ENCODE measurements at places on chromosomes 4 and X.

DNA sequence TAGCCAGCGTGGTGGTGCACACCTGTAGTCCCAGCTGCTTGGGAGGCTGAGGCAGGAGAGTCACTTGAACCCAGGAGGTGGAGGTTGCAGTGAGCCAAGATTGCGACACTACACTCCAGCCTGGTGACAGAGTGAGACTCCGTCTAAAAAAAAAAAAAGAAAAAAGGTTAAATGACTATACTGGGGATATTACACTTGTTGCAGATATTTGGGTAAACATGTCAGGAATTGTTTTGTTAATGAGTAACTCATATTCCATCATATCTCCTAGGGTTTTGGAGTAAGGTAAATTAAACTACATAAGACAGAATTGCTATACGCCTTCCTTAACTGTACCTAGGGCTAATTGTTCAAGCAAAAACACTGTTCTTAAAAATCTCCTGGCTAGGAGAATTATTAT, 291.4 kb upstream of the IGFBP7 start:
- H3K27ac ChIP-seq, result no peak overlapping the region
- no peaks in the 10 kb centered on the region for H3K4me1 ChIP-seq
- no peak overlapping the region for H3K4me3 ChIP-seq
- H3K36me3 ChIP-seq, result no peaks in the 10 kb centered on the region

- H3K27ac ChIP-seq, result no peak overlapping the region
- no peak for DNase-seq
- no peak overlapping the region for H3K4me3 ChIP-seq
- no peaks in the 10 kb centered on the region for H3K36me3 ChIP-seq
Measured at GRCh38 chr4:140874056-140874455, 117.9 kb upstream of the TBC1D9 start.

DNA sequence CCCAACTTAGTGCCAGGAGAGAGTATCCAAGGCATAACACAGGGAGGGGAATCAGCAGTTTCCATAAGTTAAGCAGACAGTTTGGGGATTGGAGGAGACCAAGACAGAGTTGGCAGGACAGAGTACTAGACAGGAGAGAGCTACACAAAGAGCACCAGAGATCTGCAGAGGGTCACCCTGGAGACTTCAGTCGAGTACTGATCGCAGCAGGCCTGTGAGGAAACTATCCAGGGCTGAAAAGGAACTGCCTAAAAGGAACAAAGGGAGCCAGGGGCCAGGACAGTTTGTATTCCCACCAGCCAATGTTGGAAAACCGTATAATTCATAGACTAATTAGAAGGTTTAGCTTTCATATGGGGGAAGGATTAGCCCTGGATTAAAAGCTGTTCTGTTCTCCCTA, 80.6 kb upstream of the ENPP6 start:
- no peaks in the 10 kb centered on the region for H3K27me3 ChIP-seq
- H3K4me3 ChIP-seq, result no peak overlapping the region
- H3K27ac ChIP-seq, result no peak overlapping the region

DNA sequence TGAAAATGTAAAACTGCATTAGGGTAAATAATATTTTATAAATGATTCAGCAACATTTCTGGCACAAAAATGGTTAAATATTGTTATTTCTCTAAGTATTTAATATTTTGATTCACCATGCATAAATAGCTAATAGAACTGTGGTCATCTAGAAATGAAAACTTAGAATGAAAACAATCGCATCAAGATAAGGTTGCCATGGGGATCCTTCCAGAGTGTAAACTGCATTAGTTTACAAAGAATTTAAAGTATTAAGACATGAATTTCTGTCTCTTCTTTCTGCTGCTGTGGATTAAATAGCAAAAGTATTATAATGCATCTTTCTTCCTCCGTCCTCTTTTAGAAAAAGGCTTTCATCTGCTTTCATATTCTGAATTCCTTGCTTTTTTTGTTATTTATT, 1064.6 kb upstream of the SLIT2 start:
- DNase-seq, result no peak
- no peaks in the 10 kb centered on the region for H3K4me1 ChIP-seq
- H3K27me3 ChIP-seq, result no peaks in the 10 kb centered on the region
- H3K36me3 ChIP-seq, result no peaks in the 10 kb centered on the region

DNA sequence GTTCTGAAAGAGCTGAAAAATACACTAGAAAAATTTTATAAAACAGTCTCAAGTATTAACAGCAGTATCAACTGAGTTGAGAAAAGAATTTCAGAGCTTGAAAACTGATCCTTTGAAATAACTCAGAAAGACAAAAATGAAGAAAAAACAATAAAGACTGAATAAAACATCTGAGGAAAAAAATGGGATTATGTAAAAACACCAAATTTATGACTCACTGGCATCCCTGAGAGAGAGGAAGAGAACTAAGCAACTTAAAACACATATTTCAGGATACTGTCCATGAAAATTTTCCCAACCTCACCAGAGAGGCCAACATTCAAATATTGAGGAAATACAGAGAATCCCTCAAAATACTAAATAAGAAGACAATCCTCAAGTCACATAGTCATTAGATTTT, 22.9 kb downstream of the PABPC4L start:
- H3K4me3 ChIP-seq, result no peak overlapping the region
- H3K27ac ChIP-seq, result no peak overlapping the region
- H3K27me3 ChIP-seq, result no peaks in the 10 kb centered on the region
- peaks cover 1% of the 10 kb centered on the region for H3K36me3 ChIP-seq

GRCh38 chrX:113962343-113962742, 621.5 kb upstream of the HTR2C start:
- no peak overlapping the region for H3K27ac ChIP-seq
- no peak for DNase-seq
- no peaks in the 10 kb centered on the region for H3K4me1 ChIP-seq
- H3K27me3 ChIP-seq, result peaks cover 17% of the 10 kb centered on the region
- H3K4me3 ChIP-seq, result no peak overlapping the region
- H3K36me3 ChIP-seq, result no peaks in the 10 kb centered on the region

DNA sequence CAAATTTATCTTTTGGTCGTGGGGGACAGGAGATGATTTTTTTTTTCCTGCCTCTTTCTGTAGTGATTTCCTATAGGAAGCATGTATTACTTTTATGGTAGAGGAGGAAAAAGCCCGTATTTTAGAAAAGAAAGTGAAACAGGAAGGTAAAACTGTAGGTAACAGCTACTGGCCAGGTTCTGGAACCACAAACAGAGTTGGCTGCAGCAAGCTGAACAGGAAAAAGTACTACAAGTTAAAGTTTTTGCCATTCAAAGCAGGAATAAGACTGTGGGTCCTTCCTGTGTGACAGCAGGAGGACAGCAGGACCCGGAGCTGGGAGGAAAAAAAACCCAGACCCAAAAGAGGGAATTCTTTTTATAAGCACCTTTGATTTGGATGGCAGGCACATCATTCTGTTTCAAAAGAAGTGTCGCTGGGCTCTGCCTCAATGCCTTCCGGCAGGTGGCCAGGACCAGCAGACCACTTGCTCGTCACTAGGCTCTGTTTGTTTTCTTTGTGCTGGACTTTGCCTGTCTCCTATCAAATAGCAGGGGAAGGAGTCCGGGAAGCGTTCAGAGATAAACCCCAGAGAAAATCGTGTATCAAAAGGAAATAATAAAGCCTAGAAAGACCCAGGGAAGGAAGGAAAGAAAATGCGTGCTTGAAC, 277.9 kb downstream of the ADGRA3 start:
- no peak overlapping the region for H3K4me3 ChIP-seq
- H3K27ac ChIP-seq, result no peak overlapping the region
- H3K27me3 ChIP-seq, result peaks cover 11% of the 10 kb centered on the region

DNA sequence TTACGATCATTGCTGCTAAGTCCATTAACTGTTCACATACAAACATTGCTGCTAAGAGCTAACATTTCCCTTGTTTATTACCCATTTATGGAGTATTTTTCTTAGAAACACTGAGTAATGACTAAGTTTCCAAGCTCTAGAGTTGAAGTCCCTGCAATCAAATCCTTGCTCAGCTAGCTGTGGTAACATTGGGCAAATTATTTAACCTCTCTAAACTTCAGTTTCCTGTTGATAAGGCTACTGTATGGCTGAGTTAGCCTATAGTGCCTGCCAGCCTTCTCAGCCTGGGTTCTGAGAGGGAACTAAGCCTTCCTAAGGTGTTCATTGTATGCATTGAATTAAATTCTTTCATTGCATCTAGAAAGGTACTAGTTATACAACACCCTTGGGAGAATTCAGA, 15.2 kb upstream of the SCOC start:
- H3K4me1 ChIP-seq, result peaks cover 10% of the 10 kb centered on the region
- no peak for DNase-seq
- no peak overlapping the region for H3K27ac ChIP-seq
- no peaks in the 10 kb centered on the region for H3K36me3 ChIP-seq

GRCh38 chr4:7001271-7001670, 41.9 kb upstream of the TADA2B start:
- H3K36me3 ChIP-seq, result peaks cover 3% of the 10 kb centered on the region
- no peak for DNase-seq
- no peaks in the 10 kb centered on the region for H3K27me3 ChIP-seq
- H3K4me3 ChIP-seq, result no peak overlapping the region
- H3K4me1 ChIP-seq, result peaks cover 16% of the 10 kb centered on the region

- H3K27ac ChIP-seq, result no peak overlapping the region
- peaks cover 20% of the 10 kb centered on the region for H3K27me3 ChIP-seq
- DNase-seq, result no peak
- no peak overlapping the region for H3K4me3 ChIP-seq
Measured at GRCh38 chrX:119249891-119250290, 13.8 kb downstream of the PGRMC1 start.

GRCh38 chr4:151013491-151013890, 1.6 kb downstream of the LRBA start:
- peaks cover 33% of the 10 kb centered on the region for H3K4me1 ChIP-seq
- peaks cover 8% of the 10 kb centered on the region for H3K36me3 ChIP-seq
- peak overlapping the region; percentile 99 for H3K4me3 ChIP-seq
- peak overlapping the region; percentile 97 for H3K27ac ChIP-seq
- DNase-seq, result no peak
- H3K27me3 ChIP-seq, result no peaks in the 10 kb centered on the region

DNA sequence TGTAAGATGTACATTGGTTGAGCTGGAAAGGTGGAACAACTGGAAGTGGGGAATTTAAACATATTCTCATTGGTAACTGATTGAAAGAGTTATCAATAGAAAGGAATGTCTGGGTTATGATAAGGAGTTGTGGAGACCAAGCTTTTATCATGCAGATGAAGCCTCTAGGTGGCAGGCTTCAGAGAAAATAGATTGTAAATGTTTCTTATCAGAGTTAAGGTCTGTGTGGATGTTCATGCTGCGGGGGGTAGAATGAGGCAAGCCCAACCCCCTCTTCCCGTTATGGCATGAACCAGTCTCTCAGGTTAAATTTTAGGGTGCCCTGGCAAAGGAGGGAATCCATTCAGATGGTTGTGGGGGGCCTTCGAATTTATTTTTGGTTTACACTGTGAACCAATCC, 16.0 kb downstream of the ARSD start:
- no peak overlapping the region for H3K4me3 ChIP-seq
- H3K36me3 ChIP-seq, result no peaks in the 10 kb centered on the region
- no peak for DNase-seq
- H3K27ac ChIP-seq, result no peak overlapping the region
- no peaks in the 10 kb centered on the region for H3K4me1 ChIP-seq

DNA sequence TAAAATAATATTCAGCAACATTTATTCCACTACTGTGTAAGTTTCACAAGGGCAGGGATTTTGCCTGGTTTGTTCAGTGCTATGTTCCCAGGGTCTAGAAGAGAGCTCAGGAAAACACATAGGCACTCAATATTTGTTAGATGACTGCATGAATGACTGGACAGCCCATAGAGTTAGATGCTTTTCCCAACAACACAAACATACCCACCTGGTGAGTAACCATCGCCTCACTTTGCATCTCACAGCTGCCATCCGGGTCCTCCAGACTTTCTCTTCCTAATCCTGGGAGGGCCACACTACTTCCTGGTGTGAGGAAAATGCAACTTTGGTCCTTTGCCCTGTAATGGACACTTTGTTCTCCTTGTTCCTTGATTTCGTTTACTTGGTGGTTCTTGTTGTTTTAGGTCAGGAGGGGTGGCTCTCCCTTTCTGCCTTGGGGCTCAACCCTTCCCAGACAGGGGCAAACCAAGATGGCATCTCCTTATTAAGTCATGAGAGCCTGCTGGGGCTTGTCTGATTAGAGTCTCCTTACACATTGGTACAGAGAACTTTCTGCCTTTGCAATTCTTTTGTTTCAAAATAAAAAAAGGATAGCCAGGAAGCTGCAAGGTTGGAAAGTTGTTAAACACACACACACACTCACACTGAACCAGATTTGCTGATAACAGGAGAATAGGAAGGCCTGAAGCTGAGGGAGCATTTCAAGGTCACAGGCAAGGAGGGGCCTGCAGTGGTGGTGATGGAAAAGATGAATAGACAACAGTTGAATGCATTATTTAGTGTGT, 190.6 kb downstream of the MID1IP1 start:
- no peaks in the 10 kb centered on the region for H3K36me3 ChIP-seq
- H3K4me3 ChIP-seq, result no peak overlapping the region
- no peak for DNase-seq
- H3K4me1 ChIP-seq, result no peaks in the 10 kb centered on the region

- H3K4me3 ChIP-seq, result no peak overlapping the region
- H3K27me3 ChIP-seq, result peaks cover 48% of the 10 kb centered on the region
- DNase-seq, result no peak
- no peaks in the 10 kb centered on the region for H3K36me3 ChIP-seq
- peaks cover 4% of the 10 kb centered on the region for H3K4me1 ChIP-seq
- H3K27ac ChIP-seq, result no peak overlapping the region
Measured at GRCh38 chrX:69506617-69507499, 2.7 kb downstream of the NALF2 start.

- no peaks in the 10 kb centered on the region for H3K4me1 ChIP-seq
- DNase-seq, result no peak
- no peak overlapping the region for H3K27ac ChIP-seq
Measured at GRCh38 chr4:153877898-153878297, 89.0 kb upstream of the SFRP2 start.

DNA sequence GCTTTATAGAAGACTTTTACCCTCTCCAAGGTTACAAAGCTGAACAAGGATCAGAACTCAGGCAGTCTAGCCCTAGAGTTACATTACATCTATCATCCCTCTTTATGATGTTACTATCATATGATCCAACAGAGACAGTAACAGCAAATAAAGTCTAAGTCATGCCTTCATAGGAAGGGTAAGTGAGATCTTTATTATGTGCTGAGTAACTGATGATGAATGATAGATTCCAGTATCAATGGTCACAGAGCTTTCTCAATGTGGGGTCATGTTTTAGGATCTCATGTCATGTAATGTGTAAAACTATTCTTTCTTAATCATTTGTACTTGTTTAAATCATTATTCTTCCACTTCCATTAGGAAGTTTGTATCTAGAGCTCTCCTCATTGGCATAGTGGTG, 22.8 kb downstream of the ELOVL6 start:
- no peak overlapping the region for H3K4me3 ChIP-seq
- no peak for DNase-seq
- H3K36me3 ChIP-seq, result peaks cover 3% of the 10 kb centered on the region

- DNase-seq, result no peak
- H3K36me3 ChIP-seq, result no peaks in the 10 kb centered on the region
Measured at GRCh38 chr4:42819863-42820514, 72.5 kb upstream of the GRXCR1 start.

GRCh38 chrX:72545990-72546389, 26.7 kb downstream of the HDAC8 start:
- no peak for DNase-seq
- H3K27me3 ChIP-seq, result peaks cover 7% of the 10 kb centered on the region
- no peak overlapping the region for H3K4me3 ChIP-seq
- no peaks in the 10 kb centered on the region for H3K36me3 ChIP-seq

GRCh38 chr4:2268357-2269205, 6.7 kb upstream of the MXD4 start:
- H3K27ac ChIP-seq, result no peak overlapping the region
- H3K4me1 ChIP-seq, result no peaks in the 10 kb centered on the region
- no peak overlapping the region for H3K4me3 ChIP-seq
- no peak for DNase-seq
- no peaks in the 10 kb centered on the region for H3K27me3 ChIP-seq
- no peaks in the 10 kb centered on the region for H3K36me3 ChIP-seq

GRCh38 chr4:74583089-74583700, 138.3 kb downstream of the AREG start:
- no peak overlapping the region for H3K4me3 ChIP-seq
- no peaks in the 10 kb centered on the region for H3K4me1 ChIP-seq
- no peak for DNase-seq
- H3K27me3 ChIP-seq, result no peaks in the 10 kb centered on the region
- no peak overlapping the region for H3K27ac ChIP-seq
